ENCODE measurements at places on chromosomes 16 and 17.

DNA sequence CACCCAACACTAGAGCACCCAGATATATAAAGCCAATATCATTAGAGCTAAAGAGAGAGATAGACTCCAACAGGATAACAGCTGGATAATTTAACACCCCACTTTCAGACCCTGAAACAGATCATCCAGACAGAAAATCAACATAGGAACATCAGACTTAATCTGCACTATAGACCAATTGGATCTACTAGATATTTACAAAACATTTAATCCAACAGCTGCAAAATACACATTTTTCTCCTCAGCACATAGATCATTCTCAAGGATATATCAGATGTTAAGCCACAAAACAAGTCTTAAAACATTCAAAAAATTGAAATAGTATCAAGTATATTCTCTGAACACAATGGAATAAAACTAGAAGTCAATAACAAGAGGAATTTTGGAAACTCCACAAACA, 4.1 kb upstream of the CCL13 start:
- no peak for DNase-seq

DNA sequence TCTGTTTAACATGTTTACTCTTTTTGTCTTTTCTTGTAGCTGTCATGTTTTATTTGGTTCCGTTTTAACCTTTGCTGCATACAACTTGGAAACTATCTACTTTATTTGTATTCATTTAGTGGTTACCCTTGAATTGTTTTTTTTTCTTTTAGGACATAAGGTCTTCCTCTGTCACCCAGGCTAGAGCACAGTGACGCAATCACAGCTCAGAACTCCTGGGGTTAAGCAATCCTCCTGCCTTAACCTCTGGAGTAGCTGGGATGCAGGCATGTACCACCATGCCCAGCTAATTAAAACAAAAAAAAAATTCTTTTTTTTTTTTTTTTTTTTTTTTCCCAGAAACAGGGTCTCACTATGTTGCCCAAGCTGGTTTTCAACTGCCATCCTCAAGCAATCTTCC, 29.8 kb upstream of the USP43 start:
- DNase-seq = no peak

GRCh38 chr17:38654411-38655398, 20.1 kb downstream of the EPOP start:
- no peak for DNase-seq

DNA sequence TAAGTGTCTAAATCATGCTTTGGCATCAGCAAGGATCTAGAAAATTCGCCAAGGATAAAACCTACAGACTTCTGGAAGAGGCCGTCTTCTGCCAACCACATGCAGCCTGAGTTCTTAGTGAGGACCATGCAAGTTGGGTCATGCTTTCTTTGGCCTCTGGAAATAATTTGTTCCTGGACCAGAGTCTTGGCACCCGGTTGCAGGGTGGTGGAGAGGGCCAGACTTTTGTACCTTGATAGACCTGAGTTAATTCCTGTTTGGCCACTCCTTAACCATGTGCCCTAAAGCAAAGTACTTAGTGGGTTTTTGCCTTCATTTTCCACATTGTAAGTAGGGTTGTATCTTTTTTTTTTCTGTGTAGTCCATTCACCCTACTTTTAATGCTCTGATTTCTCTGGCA, 283.4 kb upstream of the IRX5 start:
- DNase-seq = no peak
